ENCODE measurements at places on chromosomes 6 and 20.
A peak's percentile ranks its signal among the peaks of the same experiment; 100 is the strongest.

DNA sequence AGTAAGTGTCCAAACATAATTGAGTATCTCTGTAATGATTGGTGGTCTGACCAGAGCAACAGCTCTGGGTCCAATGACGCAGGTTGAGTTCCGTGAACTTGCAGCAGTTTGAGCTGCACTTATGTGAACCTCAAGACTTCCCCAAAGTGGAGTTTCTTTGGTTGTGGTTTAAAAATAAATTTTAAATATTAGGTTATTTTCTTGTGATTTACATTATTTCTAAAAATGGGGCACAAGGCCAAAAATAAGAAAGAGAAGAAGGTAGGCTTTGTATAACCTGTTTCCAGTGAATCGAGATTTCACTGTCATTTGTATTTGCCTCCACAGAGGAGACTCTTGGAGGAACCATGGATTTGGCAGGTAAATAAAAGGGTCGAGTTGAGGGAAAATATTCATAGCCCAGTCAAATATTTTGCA lies 166.4 kb upstream of the ZNF217 start:
- DNase-seq = no peak

DNA sequence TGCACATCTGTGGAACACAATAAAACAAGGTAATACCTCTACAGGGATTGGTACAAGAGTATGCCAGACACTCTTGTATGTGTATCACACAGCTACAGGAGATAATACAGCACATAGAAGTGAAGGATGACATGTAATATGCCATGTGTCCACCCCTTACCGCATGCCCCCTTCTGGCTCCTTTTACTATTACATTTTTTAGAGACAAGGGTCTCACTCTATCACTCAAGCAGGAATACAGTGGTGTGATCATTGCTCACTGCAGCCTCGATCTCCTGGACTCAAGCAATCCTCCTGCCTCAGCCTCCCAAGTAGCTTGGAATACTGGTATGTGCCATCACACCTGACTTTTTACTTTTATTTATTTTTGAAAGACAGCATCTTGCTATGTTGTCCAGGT lies 4.2 kb upstream of the NCR3 start:
- peak; percentile 34 for DNase-seq

- DNase-seq = no peak
Observed at GRCh38 chr6:45448417-45449389, 71.0 kb upstream of the SUPT3H start.

- DNase-seq = no peak
Observed at GRCh38 chr6:169051371-169051770, 202.3 kb downstream of the THBS2 start.

DNA sequence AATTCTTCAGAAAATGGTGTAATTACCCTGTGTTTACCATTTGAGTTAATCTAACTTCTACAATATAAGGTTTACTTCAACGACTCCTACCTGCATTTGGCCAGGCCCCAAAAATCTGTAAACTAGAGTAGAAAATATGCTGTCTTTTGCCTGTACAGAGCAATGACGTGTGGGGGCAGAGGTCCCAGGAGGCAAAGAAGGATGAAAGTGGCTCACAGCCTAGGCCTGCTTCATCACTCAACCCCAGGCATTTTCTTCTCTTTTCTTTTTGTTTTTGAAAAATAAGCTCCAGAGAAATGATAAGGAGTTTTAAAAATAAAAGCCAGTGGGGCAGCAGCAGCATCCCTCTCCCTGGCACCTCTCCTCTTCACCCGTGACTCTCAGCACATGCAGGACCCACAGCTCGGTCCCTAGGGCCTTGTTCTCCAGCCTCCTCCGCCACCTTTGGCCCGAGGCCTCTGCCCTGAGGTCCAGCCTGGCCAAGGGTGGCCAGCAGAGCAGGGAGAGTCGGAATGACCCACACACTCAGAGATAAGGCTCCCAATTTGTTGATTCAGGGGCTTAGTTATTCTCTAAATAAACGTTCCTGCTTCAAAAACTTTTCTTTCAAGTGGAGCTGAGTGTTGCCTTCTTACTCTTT lies 310.3 kb upstream of the RNF24 start:
- DNase-seq = no peak

DNA sequence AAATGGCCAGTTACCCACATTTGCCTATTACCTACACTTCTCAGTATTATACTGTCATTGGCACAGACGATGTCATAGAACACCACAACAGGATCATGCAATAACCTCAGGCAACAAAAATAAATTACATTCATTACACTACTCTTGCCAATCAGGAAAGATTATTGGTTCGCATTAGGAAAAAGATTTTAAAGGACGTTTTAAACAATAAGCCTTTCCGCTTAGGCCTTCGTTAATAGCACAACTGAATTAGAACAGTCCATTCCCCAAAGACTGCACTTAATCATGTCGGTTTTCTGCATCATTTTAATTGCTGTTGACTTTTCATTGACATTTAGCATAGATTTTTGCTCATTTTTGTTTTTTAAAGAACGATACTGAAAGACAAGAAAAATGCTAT lies 912 bp upstream of the SENP6 start:
- no peak for DNase-seq

DNA sequence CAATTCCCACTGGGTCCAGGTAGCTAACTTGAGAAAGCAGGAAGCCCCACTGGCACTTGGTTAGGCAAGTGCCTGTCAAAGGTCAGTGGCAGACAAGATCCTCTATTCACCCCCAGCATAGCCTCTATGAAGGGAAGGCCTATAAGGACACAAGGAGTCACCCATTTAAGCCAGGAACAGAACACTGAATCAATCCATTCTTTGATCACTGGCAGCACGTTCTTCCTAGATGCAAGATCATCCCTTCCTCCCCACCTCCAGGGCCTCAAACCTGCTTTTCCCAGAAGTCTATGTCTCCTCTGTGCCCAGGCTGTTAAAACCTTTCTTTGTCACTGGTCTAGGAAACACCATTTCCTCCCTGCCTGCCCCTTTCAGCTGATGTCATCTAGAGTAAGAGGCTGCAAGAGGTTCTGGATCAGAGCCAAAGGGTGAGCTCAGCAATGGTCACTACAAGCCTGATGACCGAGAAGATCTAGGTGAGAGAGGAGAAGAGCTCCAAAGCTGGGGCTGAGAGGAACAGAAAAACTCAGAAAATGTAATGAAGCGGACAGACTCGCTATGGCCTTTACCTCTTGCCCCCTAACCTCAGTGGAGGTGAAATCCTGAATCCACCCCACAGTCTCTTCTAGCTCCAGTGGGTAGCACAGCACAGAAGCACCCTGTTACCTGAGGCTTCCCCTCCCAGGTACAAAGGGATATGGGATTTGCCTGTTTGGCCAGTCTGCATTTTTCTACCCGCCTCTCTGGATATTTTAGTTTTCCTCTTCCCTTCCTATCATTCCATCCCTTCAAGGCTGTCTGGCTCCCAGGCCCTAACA lies 1.8 kb downstream of the GTPBP2 start:
- DNase-seq = no peak

- DNase-seq = no peak
Observed at GRCh38 chr6:109511832-109512231, 28.8 kb upstream of the ZBTB24 start.

DNA sequence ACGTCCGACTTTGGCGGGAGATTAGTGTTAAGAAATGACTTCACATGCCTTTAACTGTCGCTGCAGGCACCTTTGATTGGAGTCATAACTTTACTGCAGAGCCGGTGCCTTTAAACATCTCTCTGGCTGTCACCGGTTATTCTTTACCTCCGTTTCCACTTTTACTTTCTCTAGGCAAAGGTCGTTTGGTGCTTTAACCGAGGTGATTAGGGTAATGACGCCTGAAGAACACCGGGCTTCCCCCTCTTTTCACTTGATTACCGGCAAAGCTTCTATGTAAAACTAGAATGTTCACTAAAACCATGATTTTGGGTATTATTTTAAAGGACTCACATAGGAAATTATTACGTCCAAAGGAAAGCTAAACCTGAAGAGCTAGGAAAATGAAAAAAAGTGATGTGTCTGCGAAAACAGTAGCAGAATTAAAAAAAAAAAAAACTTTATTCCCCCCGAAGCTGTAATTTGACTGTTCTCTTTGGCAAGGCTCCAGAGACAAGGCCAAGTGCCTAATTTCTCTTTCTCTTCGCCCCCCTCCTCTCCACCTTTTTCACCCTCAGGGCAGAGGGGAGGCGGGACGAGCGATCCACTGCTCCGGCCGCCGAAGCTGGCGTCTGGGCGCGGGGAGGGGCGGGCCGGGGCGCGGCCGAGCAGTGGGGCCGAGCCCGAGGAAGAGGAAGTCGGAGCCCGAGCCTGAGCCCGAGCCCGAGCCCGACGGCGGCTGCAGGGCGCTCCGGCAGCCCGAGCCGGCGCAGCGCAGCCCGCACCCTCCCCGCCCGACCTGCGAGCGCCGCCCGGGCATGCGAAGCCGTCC lies at the start of gene PLEKHG1:
Gene PLEKHG1, plus strand, starts transcription at position 687 of the 811 bp plus-strand sequence. CDS start 133,797 bp downstream, outside the sequence.
- peak; percentile 57 for DNase-seq

- no peak for DNase-seq
Observed at GRCh38 chr20:24501764-24502556, 32.5 kb downstream of the SYNDIG1 start.

DNA sequence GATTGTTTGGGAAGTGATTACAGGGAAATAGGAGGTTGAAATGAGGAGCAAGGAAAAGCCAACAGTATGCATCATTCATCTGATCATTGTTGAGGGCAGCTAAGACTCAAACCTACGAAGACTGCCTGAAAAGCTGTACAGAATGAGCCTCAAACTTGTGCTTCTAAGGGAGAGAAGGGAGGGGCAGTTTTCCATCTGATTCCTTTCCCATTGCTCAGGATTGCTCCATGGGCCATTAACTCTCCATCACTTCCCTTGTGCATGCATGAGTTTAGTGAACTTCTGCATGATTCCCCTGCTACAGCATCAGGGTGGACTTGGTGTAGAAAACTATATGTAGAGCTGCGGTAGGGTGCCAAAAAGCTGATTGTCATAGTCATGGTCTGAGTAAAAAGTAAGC lies 742.7 kb upstream of the SLC35B3 start:
- no peak for DNase-seq

DNA sequence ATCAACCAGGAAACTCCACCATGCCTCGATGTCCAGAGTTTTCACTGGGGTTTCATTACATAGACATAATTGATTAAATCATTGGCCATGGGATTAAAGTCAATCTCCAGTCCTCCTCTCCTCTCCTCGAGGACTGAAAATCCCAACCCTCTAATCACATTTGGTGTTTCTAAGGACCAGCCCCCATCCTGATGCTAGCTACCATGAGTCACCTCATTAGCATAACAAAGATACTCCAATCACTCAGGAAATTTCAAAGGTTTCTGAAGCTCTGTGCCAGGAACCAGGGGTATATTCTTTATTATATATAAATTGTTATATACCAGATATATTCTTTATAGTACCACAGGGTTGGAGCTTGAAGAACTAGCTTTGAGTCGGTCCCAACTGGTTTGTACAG lies 212.9 kb upstream of the PRND start:
- DNase-seq = no peak

DNA sequence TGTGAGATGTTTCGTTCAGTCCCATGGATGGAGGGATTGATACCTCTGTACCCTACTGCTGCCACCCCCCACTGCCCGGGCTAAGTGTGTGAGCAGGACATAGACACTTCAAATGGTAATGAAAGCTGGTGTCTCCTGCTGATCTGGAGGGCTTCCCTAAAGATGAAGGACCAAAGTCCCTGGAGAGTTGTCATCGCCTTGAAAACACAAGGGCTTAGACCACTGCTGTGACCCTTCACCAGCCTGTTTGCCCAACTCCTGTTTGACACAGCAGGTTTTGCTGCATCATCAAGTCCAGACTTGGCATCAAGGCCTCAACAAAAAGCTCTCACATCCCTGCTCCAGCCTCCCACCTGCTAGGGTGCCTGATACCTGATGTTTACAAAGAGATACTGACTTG lies 57.9 kb upstream of the FAM8A1 start:
- DNase-seq = no peak

- no peak for DNase-seq
Observed at GRCh38 chr6:166938150-166938549, 18.2 kb downstream of the RNASET2 start.

- no peak for DNase-seq
Observed at GRCh38 chr20:59738851-59739250, 134.5 kb downstream of the PHACTR3 start.

DNA sequence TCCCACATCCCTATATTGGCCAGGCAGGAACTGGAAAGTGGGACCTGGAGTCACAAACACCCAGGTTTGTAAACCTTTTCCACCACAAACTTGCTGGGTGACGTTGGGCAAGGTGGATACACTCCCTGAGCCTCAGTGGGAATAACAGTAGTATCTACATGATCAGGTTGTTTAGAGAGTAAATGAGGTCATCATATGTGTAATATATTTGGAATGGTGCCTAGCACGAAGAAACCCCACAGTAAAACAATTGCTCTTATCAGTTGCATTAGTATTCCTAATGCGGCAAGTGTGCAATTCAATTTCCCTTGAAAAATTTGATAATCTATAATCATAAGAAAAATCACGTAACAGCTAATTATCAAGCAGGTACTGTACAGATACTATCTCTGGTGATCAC lies 51.9 kb downstream of the HIVEP2 start:
- DNase-seq = no peak

- DNase-seq = no peak
Observed at GRCh38 chr6:118875672-118876071, 18.3 kb upstream of the ASF1A start.

- no peak for DNase-seq
Observed at GRCh38 chr6:11270030-11271027, 37.9 kb upstream of the NEDD9 start.

DNA sequence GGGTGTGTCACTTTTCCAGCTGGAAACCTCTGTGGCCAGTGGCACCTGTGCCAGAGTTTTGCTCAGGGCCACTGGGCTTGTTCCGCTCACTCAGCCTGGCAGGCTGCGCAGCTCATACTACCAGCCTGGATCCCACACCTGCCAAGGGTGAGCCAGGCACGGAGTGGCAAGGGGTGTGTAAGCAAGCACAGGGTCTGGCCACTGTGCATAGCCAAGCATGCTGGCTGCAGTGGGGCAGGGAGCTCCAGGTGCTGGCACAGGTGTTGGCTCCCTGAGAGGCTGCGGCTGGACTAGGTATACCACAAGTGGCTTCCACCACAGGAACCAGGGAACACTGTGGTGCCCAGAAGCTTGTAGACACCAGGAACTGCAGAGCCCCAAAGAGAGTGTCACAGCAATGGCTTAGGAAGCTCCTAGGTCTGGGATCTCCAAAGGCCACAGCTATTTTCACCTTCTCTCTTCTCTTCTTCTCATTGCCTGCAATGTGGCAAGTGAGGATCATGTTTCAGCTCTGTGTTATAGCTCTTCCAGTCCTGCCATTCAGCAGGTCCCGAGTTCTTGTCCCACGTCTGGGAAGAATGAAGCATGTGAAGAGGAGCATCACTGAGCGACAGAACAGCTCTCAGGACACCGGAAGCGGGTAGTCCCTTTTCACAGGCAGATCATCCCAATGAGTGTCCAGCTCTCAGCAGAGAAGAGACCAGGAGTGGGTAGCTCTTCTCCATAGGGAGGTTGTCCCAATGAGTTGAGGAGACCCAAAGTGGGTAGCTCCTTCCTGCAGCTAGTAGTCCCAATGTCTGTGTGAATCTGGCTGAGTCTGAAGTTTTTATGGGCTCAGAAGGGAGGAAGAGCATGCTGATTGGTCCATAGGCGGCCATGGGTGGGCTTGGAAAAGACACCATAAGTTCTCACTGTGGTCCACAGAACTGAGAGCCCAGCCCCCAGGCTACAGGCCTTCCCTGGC lies 41.3 kb downstream of the WASF1 start:
- no peak for DNase-seq

- DNase-seq = no peak
Observed at GRCh38 chr6:53983301-53983700, 127.9 kb upstream of the MLIP start.

Measured in stimulated activated CD4-positive, alpha-beta T cell treated with anti-CD3 and anti-CD28 coated beads, Interleukin-2, amount 100 ng/mL, for 24 hours (primary cell).